ENCODE measurements at places on chromosomes 3 and 15.

DNA sequence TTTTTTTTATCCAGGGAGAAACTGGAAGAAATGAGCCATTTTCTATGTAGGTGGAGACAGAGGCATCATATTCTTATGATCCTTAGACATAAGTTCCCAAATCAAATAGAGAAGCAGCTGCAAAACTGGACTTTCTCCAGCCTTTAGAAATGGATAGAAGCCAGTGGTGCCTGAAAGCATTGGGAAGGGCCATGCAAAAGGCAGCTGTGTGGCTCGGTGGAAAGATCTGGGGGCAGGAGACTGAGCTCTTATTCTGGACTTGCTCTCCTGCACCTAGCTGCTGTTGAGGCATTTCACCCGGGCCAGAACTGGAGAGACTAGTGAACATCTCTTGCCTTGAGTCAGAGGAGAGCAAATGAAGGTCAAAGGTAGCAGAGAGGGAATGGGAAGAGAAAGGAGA lies 73.1 kb downstream of the TFG start:
- DNase-seq = no peak

DNA sequence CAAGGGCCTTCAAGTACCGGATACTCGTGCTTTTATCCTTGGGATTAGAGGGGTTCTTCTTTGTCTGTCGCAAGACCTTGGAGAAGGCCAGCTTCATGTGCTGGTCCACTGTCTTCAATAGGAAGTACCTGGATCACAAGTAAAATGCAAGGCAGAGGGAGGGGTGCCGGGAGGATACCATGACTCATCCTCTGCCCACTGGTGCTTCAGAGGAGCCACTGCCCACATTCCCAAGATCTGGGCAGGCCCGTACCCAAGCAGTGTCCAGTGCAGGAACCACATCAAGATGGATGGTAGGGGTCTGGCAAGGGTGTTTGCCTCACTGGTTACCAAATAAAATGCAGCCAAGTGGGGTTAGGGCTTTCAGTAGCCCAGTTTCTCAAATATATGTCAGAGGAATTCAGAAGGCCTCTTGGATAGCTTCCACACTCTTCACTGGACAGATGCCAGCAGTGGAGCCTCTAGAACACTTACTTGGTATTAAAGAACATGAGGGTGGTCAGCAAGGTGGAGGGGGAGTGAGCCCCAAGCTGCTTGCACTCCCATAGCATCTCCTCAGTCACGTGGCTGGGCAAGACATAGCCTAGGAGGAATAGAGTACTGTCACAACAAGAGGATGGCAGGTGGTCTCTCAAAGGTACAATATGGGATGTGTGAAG lies 3.6 kb upstream of the IMPDH2 start:
- no peak for DNase-seq

DNA sequence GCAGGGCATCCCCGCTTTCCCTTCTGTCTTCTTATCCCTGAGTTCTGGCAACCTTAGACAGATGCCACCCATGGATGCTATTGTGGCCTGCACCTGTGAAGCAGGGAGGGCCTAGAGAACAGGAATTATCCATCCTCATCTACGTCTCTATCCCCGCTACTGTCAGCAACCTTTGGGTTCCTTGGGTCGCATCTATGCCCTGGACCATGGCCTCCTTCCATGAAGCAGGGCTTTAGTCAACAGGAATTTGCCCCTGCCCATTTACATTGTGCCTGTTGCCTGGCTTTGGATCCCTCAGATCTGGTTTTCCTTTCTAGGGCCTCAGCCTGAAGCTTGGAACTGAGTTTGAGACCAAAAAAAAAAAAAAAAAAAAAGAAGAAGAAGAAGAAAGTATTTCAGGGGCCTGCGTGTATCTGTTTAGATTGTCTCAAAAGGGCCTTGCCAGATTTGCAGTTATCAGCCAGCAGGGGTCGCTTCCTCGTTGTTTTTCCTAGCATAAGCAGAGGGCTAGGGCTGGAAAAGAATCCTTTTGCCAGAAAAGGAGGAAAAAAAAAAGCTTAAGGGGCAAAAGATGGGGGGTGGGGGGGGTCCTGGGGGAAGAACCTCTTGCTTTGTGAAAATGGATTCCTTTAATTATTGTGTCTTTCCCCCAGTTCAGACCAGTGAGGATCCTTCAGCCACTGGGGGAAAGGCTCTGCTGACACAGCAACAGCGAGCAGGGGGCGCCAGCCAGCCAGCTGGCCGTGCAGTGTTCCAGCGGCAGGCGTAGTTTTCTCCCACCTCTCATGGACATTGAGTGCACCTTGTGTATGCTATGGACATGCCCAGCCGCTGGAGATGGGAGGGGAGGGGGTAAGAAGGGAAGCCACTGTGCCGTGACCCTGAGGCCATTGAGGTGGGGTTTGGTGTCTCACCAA lies 65.7 kb upstream of the ALDH1L1 start:
- no peak for DNase-seq

DNA sequence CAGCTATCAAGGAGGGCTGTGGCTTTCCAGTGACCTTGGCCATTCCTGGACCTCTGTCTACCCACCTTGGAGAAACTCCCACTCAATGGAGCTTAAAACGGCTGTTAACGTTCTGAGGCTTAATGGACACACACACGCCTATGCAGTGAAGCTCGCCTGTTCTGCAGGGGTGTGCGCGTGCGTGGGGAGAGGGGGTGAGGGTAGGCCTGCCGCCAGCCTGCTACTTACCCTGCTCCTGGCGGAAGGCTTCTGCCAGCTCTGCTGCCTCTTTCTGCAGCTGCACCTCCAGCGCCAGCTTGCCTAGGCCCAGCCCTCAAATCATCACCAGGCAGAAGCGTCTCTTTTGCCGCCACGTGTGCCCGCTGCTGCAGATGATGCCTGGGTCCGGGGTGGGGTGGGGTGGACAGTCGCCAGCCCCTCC lies 23.2 kb upstream of the PARL start:
- DNase-seq = no peak

GRCh38 chr15:62454567-62455172 lies 289.6 kb upstream of the C2CD4B start:
- DNase-seq = peak; percentile 61

GRCh38 chr3:1661839-1662238 lies 436.8 kb upstream of the CNTN4 start:
- DNase-seq = no peak

DNA sequence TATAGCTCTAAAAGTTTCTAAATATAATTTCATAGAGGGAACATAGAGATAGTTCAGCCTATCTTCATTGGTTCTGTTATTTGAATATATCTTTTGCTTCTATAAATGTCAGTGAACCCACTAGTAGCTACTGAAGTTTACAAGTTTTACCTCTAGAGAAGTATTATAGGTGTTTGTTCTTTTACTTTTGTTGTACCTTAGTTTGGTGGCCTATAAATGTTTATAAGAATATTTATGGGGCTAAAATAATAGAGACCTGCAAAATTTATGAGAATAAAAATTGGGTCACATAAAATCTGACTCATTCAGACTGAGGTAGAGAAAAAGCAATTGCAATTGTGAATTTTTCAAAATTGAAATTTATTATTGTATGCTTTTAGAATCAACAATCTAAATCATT lies 162.6 kb downstream of the SERPINI1 start:
- DNase-seq = no peak

DNA sequence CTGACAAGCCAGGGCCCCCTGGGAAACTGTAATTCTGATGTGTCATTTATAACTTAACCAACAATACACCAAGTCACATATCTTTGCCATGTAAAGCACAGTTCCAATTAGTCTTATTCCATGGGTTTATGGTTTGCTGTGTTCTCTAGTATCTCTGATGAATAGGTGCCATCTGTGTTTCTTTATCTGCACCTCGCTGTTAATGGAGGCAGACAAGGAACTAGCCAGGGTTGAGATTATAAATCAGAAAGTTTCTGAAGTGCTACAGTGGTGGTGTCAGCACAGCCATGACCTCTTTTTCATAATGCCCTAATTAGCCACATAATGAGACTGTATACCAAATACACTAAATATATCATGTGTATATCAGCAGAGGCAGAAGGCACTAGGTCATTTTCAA lies 866.4 kb downstream of the PLOD2 start:
- DNase-seq = no peak

GRCh38 chr15:67322481-67322880 lies 67.9 kb downstream of the IQCH start:
- peak; percentile 39 for DNase-seq

- peak; percentile 52 for DNase-seq
Observed at GRCh38 chr3:143975554-143976152, 4.0 kb downstream of the DIPK2A start.

DNA sequence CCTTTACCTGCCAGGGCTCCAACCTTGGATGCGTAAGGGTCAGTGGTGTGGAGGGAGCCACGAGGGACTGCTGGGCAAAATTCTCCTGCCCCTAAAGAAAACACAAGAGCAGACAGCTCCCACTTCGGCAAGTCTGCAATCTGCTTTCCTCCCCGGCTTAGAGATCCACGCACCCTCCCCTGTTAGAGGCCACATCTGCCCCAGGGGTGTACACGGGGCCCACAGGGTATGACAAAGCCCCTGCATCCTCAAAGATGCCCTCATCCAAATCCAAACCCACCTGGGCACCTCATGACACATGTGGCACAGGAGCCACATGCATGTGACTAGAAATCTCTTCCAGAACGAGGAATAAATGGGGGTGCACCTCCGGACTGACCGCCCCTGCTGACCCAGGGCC lies 25.5 kb downstream of the ZXDC start:
- no peak for DNase-seq

GRCh38 chr3:7489417-7489816 lies 628.5 kb downstream of the GRM7 start:
- no peak for DNase-seq

GRCh38 chr15:56683908-56684307 lies 49.4 kb downstream of the ZNF280D start:
- DNase-seq = no peak

DNA sequence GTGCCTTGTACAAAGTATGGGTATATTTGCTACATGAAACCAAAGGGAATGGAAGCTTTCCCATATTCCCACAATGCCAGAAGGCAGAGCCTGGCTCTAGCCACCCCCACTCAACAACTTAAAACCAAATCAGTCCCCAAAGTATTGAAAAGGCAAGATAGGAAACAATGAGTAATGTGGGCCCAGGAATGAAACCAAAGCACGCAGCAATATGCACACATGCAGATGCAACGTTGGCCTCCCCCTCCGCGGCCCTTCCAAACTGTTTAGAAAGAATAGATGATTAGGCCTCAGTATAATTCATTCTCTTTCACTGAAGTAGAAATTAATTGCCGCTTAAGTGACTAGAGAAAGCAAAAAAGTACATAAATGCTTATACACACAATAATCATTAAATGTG lies 59.1 kb downstream of the THRB start:
- DNase-seq = no peak

DNA sequence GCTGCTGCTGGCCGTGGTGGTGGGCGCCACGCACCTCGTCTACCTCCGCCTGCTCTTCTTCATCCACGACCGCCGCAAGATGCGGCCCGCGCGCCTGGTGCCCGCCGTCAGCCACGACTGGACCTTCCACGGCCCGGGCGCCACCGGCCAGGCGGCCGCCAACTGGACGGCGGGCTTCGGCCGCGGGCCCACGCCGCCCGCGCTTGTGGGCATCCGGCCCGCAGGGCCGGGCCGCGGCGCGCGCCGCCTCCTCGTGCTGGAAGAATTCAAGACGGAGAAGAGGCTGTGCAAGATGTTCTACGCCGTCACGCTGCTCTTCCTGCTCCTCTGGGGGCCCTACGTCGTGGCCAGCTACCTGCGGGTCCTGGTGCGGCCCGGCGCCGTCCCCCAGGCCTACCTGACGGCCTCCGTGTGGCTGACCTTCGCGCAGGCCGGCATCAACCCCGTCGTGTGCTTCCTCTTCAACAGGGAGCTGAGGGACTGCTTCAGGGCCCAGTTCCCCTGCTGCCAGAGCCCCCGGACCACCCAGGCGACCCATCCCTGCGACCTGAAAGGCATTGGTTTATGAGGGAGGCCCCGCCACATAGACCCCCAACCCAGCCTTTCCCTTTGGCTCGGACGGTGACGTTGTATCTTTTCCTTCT lies 1.1 kb downstream of the GPR27 start:
- DNase-seq = no peak

- DNase-seq = no peak
Observed at GRCh38 chr3:120749843-120750242, 7.3 kb downstream of the GTF2E1 start.

DNA sequence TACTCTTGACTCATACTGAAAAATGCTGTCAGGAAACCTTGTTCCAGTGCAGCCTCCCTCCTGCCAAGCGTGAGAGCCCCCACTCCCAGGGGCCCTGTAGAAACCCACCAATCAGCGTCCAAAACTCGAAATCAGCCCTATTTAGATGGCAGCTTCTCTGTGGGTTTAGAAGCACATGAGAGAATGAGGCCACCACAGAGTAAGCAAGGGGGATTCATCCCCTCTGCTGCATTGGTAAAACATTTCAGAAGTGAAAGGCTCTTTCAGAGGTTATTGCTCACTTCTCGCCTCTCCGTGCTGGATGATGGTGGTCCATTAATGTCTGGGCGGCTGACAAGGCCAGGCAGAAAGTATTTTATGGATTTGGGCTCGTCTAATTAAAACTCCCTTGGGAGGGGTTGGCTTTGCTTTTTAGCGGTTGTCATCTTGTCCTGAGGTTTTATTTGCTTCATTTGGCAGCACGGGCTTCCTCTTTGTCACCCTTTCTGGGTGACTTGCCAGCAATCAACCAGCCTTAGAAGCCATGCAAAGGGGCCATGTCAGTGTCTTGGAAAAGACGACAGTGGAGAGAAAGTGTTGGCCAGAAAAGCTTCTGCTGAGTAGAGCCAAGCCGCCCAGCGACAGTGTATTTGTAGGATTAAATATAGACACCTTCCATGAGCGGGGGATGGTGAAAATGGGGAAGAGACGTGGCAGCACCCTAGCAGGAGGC lies 145.5 kb downstream of the ATP10A start:
- peak; percentile 60 for DNase-seq

DNA sequence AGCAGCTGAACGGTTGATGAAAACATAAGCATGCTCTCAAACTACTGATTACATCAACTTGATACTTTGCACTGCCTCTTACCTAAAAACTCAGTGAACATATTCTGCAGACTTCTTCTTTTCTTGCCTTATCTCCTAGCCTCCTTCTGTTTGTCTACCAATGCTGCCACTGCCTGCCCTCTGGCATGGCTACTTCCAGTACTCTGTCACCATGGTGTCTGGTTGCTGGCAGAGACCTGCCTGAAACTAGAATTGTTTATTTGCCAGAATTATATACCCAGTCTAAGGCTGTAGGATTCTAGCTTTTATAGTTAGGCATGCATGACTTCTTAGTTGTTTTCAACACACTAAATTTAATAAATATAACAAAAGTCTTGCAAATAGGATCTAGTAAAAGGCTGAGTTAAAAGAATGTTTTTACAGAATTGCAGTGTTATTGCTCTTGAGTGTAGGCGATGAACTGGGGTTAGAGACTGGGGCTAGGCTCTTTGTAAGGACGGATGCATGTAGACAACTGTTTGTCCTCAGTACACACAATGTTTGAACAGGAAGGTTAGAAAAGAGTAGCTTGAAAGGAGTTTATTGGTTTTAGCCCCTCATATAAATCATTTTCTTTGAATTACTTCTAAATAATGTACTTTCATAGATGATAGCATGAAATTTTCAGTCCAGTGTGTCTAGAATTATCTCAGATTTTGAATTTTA lies 116.3 kb downstream of the KCNAB1 start:
- DNase-seq = no peak

DNA sequence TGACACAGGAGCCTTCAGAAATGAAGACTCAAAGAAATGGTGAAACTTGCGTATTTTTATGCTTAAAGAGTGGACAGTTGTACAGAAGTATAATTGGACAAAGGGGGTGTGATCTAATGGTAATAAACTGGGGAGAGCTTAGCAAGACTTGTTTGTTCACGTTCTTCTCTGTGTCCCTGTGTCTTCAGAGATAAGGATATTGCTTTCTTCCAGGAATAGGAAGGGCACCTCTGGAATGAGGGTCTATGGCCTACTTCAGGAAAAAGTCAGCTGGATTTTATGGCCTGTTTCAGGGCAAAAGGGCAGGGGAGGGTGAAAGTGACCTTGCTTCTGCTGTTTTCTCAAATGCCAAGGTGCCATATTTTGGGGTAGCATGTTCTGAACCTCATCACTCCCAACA lies 4.5 kb upstream of the TOPAZ1 start:
- no peak for DNase-seq

All from astrocyte (in vitro differentiated cells and primary cell).